Amygdala (tissue), 56 donors: ENCODE measurements at places on chromosomes 13 and 19.

- no peak for DNase-seq
Measured at GRCh38 chr13:33575378-33575777, 242.6 kb upstream of the RFC3 start.

DNA sequence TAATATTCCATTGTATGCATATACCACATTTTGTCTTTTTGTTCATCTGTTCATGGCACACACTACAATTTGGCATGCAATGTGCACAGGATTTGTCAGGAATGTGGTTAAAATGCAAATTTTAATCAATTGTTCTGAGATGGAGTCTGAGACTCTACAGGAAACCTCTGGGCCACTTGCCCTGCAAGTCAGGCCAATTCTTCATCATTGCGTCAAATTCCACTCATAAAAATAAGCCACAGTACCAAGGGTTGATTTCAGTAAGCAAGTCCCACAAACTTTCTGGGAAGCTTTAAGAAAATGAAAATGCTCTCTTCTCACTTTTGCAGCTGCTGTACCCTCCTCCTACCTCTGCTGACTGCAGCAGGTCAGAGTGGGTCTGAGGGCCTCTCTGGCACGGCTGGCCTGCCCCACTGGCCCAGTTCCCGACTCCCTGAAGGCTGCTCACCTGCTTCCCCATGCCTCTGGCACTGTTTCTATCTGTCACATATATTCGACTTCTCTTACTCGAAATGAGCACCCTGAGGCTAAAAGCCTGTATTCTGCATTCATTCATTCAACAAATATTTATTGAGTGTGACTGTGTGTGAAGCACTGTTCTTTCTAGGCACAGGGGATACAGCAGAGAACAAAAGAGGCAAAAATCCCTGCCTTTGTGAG, 83.8 kb upstream of the WASF3 start:
- DNase-seq = no peak

DNA sequence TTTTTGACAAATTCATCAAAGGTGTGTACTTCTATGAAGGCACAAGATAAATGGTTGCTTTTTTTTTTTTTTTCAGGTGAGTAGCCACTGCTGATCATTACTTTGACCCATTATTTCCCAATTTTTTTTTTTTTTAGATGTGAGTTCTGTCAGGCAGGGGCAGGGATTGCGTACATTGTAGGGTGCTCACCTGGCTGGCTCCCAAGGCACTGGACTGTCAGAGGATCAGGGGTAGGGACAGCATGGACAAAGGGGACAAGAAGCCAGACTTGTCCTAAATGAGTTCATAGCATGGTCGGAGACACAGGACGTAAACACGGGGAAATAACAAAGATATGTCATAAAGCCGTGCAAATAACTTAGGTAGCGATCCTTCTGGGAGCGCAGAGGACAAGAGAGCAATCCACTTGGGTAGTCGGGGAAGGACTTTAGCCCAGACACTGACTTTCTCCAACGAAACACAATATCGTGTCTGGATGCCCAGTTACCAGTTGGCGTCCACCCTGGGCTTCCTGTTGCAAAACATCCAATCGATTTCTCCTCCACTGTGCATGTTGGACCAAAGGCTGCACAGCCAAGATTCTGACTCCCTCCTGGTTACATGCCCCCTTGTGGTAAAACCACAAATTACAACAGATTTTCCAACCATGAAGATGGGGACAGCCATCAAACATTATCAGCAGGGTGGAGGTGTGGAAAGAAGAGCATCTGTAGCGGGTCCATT, 27.5 kb upstream of the KATNAL1 start:
- no peak for DNase-seq

- DNase-seq = peak; percentile 76
Measured at GRCh38 chr19:18058208-18059009, 28.3 kb downstream of the IL12RB1 start.

GRCh38 chr19:28862238-28862637, 350.7 kb downstream of the UQCRFS1 start:
- DNase-seq = no peak

DNA sequence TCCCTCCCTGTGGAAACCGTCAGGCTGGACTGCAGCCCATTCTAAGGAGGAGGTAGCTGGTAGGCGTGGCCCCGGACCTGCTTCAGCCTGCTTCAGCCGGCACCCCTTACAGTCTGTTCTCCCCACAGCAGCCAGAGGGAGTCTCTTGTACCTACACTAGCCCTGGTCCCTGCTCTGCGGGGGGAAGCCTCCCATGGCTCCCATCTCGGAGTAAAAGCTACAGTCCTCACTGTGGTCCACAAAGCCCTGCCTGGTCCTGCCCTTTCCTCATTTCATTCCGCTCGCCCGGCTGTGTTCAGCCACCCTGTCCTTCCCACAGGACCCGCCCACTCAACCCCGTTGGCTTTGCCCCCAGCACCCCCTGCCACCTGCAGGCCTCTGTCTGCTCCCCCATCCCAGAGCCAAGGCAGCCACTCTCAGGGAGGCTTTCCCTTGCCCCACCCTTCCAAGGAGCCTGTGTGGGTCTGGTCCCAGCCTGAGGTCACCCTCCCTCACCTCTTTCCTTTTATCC, 1.3 kb downstream of the PGLYRP1 start:
- DNase-seq = no peak

GRCh38 chr13:77919921-77920294, 1.3 kb upstream of the EDNRB start:
- no peak for DNase-seq

DNA sequence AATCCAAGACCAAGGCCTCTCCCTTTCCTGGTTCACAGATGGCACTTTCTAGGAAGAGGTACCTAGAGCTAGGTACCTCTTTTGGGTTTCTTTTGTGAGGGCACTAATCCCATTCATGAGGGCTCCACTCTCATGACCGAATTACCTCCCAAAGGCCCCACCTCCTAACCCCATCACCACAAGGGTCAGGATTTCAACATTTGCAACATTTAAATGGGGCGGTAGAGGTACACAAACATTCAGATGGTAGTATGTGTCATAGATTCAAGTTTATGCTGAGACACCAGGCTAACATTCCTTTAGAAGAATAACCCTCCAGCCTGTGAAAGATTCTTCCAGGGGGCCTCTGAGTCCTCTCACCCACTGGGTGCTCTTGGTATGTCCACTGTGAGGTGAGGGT, 116.3 kb downstream of the FOXO1 start:
- no peak for DNase-seq

DNA sequence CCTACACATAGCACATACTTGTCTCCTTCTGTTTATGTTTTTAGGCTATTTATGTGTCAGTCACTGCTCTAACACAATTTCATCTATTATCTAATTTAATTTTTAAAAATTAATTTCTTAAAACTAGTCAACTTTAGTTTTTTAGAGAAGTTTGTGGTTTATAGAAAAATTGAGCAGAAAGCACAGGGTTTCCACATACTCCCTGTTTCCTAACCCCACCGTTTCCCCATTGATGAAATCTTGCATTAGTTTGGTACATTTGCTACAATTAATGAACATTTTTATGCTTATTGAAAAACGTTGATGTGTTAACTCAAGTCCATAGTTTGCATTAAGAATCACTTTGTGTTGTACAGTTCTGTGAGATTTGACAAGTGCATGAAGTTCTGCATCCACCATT, 53.5 kb downstream of the TNFSF13B start:
- no peak for DNase-seq

DNA sequence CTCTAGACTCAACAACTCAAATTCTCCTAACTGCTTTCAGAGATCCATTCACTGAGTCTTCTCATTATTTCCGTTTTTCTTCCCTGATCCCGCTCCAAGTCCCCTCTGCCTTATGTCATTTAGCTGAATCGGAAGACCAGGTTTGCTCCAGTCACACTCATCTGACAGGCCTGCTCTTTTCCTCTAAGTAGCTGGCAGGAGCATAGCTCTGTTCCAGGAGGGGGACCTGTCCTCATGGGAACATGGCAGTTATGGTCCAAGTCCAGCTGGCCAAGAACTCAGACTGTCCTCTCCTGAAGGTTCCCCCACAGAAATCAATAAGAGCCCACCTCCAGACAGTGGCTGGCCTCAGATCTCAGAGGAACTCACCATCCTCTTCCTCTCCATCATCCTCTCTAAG, 130.9 kb upstream of the SERP2 start:
- no peak for DNase-seq

GRCh38 chr19:46716672-46717033, 261 bp downstream of the PRKD2 start:
- no peak for DNase-seq

DNA sequence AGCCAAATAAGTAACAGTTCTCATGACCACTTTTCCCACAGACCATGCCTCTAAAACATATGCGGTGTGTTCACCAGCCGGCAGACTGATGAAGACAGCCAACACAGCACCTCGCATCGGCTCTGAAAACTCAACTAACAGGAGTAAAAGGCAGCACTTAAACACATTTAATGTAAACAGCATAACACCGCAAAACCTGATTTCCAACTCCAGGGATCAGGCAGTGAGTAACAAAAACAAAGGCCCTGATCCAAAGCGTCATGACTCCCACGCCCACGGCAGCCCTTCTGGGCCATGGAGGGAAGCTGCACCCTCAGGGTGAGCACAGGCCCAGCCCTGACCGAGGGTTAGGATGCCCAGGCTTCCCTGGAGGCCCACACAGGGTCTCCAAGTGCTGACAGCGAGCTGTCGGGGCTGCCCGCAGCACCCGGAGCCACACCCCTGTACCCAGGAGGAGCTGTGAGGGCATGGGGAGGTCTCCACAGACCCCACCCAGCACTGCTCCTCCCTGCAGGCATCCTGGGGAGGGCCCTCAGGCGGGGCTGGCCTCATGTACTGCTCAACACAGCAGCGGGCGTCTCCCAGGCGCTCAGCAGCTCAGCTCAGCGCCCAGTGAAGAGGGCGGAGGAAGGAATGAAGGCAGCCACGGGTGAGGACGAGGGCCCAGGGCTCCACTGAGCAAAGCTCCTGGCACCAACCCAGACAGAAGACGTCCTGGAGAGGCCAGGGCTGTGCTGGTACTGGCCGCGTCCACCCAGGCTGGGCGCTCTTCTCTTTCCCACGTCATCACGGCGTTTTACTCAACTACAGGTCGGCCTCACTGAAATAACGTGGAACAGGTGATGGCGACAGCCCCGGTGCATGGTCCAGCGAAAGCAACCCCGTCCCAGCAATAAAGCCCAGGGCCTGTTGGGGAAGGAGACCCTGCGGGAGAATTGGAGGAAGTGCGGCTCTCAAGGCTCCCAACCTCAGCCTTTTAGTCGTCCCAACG, 53.7 kb downstream of the RASA3 start:
- DNase-seq = no peak

DNA sequence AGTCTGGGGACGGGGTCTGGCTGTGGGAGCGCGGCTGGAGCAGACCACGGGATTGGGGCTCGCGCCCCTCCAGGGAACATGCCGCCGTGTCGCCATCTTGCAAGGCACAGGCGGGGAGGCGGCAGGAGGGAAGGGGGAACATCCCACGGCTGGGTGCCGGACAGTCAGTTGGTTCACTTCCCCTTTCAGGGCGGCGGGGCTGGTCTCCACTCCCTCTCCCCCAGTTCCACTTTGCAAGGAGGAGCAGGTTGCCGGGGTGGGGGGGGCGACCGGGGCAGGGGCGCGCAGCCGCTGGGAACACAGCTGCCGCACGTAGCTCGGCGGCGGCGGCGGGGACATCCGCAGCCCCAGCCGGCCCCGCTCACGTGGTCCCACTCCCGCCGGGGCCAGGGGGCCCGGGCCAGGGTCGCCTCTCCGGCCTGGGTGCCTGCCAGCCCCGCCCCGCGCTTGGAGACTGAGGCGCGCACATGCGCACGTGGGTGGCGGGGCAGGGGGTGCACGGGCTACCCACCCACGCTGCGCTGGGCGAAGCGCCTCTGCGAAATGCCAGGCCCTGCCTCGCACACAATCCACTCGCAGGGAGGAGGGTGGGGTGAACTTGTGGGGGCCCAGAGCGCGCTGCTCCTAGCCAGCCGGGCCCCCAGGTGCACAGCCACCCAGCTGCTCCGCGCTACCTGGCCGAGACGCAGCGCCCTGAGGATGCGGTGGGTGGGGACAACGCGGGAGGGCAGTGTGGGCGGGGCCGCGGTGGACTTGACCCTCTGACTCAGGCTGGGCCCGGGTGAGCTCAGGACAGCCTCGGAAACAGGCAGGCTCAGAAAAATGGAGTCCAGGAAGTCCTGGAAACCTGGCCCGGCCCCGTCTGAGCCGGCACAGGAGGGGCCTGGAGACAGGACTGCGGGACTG, 6.4 kb downstream of the KLF16 start:
- DNase-seq = peak; percentile 40

- peak; percentile 55 for DNase-seq
Measured at GRCh38 chr13:110138010-110138699, 168.8 kb downstream of the COL4A1 start.

GRCh38 chr19:947707-948539, 22.1 kb downstream of the ARID3A start:
- DNase-seq = no peak

GRCh38 chr19:56324436-56324835, 9.8 kb upstream of the ZSCAN5A start:
- DNase-seq = no peak

DNA sequence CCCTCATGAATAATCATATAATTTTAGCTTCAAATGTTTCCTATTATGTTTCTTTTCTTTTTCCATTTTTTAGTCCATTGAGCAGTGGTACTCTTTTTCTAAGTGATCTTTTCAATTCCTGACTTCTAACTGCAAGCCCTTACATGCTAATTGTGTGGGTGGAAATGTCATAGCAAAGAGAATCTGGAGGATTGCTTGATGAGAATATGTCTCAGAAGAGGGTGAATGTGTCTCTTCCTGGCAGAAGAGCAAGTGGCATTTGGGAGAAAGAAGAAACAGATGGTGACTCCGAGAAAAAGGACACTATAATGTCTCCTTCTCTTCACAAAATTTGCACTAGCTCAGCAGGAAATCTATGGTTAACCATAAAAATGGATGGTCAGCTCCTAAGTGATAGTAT, 2320.0 kb downstream of the PCDH9 start:
- no peak for DNase-seq

GRCh38 chr13:80157261-80157932, 183.5 kb downstream of the SPRY2 start:
- DNase-seq = no peak

DNA sequence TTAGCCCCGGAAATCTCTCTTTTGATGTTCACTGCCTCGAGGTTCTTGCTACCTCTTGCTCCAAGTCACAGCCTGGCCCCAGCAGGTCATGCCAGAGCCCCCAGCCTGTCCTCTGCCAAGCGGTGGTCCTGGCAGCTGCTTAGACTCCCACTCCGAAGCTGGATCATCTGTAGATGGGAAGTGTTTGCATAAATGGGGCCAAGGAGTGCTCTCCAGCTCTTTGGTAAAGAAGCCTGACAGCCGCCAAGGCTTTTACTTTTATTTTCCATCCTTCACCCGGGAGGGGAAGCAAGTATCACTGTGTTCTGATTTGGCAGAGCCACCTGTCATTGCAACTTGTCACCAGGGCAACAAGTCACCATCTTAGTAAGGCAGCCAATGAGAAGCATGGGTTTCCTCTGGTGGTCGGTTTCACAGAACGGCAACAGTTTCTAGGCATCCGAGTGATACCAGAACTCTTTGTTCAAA, 10.6 kb upstream of the RETN start:
- no peak for DNase-seq

- no peak for DNase-seq
Measured at GRCh38 chr19:53903055-53903680, 5.9 kb upstream of the CACNG7 start.
